ENCODE measurements at places on chromosomes 6 and 20.

DNA sequence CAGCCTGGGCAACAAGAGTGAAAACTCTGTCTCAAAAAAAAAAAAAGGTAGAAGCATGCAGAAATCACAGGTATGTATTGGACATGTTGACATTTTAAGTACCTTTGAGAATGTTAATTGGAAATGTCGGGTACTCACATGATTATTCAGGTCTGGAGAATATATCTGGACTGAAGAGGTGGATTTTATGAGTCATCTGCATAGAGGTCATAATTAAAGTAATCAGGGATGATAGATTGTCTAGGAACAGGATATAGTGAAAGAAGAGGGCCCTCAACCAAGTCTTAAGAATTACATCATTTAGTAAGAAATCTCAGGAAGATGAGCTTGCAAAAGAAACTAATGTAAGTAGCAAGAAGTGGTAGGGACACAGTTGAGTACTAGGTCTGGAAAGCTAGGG is 212.5 kb downstream of the UTRN start:
- no peak for DNase-seq

- DNase-seq = no peak
Observed at GRCh38 chr20:53735536-53736050, 142.0 kb upstream of the ZNF217 start.

DNA sequence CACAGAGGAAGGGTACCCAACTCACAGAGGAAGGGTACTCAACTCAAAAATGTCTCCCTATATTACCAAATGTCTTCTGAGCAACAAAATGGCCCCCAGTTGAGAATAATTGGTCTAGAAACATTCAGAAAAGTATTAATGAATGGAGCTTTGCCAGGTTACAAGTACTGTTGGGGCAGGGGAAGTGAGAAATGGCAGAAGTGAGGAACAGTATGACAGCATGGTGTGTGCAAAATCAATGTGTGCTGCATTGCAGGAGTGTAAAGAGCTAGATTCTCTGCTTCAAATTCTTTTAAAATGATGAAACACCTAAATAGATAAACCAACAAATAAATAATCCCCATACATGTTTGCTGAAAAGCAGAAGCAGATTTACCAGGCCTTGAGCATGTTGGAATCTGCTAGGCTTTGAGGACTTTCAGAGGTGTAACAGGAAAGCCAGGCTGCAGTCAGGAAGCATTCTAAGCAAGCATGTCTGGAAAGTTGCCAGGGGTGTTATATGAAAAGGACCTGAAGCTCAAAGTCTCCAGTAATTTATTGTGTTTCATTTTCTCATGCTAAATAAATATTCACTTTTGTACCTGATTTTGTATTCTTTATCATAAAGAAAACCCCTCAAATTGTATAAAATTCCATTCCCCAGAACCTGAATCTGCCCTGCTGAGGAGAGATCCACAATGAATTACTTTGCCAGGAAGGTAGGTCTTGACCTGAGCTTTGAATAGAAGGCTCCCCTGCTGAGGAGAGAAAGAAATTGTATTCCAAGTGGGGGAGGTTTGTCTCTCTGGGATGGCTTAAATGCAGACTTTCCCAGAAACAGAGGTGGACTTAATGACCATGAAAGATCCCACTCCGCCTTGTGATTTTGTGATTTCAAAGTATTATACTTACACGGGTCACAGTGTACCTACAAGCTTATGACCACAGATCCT is 265.0 kb upstream of the MARCKS start:
- no peak for DNase-seq

GRCh38 chr20:14643146-14643545 is 305.7 kb upstream of the FLRT3 start:
- DNase-seq = no peak

DNA sequence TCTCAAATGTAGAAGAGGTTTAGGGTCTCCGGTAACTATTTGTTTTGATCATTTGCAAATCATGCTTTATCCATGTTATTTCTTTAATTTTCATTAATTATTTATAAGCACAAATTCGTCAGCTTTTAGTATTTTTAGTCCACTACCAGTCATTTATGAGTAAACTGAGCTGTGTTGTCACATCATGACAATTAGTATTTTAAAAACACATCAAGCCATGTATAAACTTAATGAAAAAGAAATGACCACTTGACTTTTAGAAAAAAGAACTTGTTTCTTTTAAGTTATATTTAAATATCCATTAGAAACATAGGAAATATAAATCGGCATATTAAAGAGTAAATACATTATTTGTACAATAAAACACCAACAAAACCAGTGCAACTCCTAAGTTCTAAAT is 2.8 kb downstream of the NKX2-4 start:
- DNase-seq = no peak

DNA sequence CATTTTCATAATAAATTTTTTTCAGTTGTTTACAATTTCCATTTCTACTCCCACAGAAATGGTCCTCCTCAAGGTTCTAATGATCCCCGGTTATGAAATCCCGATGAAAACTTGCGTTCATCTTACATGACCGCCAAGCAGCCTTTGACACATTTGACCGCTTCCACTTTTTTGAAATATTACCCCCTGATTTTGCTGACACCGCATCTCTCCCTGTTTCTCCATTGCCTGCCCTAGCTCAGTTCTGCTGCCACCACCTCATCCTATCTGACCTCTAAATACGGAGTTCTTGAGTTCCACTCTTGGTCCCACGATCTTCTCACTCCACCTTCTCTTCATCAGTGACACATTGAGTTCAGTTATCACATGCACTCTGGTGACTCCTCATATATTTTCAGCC is 74.1 kb downstream of the SLC35B3 start:
- no peak for DNase-seq

GRCh38 chr6:75775219-75775618 is 26.2 kb downstream of the MYO6 start:
- no peak for DNase-seq

DNA sequence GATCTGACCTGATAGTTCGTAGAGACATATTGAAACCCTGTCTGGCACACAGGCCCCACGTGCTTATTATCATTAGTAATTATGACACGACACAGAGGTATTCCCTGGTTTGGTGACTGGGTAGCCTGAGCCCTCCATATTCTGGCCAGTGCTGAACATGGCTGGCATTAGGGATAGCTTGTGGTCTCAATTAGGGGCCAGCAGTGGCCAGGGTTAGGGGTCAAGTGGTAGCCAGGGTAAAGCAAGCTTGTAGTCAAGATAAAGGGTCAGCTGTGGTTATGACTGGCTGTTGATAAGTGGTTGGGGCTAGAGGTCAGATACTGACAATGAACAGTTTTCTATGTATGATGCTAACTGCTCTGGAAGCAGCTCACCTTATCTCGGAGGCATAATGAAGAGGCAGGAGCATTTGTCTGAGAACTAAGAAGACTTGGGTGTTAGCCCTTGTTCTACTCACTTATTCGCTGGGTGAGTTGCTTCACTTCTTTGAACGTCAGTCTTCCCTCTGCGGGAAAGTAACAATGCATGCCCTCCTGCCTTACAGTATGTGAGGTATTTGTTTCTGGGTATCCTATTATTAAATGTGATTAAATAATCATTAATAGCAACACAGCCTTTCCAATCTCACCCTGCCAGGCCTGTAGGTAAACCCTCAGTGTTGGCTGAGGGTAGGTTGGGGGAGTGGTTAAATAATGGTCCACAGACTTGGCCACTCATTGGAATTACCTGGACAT is 66.7 kb downstream of the VEGFA start:
- no peak for DNase-seq

DNA sequence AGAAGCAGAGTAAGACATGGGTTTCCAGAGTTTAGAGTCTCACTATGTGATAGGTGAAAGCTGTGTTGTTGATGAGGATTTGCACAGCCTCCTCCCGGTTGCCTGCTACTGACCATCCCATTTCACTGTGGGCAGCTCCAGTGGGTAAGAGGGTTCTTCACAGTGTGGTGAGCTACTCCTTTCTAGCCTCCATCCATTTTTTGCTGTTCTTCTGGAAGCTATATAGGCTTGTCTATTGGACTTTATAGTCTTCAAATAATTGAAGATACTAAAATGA is 13.4 kb downstream of the UST start:
- DNase-seq = no peak

- DNase-seq = no peak
Observed at GRCh38 chr6:28137505-28137981, 4.1 kb upstream of the ZKSCAN8 start.

- no peak for DNase-seq
Observed at GRCh38 chr6:125013938-125014660, 51.9 kb downstream of the RNF217 start.

DNA sequence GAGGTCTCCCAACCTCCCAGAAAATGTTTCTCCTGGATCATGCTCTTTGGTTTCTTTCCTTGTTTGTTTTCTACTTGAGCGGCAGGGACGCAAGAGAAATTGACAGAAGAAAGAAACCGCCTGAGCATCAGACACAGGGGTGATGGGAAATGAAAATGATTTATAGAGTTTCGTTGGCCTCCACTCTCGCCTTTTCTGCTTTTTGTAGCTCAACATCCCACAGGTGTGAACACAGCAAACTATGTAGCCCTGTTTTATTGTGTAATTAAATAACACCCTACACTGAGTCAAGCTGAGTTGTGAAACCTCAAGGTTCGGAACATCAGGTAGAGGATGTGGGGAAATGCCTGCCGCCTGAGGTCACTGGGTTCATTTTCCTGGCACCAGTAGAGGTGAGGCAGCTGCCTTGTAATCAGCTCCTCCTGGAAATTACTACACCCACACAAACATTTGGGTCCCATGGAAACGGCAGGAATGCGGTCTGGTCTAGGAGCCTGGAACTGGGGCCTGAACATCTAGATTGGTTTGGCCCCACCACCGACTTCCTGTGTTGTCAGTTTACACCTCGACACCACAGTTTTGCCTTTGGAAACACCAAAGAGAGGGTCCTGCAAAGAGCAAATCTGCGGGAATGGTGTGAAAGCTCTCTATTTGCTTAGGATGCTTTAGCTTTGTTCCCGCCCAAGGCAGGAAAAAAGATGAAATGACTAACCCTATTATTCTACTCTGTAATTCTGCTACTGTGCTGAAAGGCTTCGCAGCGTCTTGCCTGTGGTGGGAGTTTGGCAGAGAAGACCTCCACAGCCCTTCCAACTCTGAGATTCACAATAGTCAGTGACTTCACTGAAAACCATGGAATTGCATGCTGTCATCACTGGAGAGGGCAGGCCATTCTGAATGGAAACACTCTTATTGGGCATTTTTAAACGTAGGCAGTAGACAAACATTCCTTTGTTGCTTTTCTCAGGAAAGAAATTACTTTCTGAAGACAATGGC is 53.0 kb downstream of the ADAT2 start:
- DNase-seq = no peak

- DNase-seq = no peak
Observed at GRCh38 chr6:38566295-38567030, 73.3 kb downstream of the BTBD9 start.

- no peak for DNase-seq
Observed at GRCh38 chr6:129251669-129252376, 368.9 kb downstream of the LAMA2 start.

DNA sequence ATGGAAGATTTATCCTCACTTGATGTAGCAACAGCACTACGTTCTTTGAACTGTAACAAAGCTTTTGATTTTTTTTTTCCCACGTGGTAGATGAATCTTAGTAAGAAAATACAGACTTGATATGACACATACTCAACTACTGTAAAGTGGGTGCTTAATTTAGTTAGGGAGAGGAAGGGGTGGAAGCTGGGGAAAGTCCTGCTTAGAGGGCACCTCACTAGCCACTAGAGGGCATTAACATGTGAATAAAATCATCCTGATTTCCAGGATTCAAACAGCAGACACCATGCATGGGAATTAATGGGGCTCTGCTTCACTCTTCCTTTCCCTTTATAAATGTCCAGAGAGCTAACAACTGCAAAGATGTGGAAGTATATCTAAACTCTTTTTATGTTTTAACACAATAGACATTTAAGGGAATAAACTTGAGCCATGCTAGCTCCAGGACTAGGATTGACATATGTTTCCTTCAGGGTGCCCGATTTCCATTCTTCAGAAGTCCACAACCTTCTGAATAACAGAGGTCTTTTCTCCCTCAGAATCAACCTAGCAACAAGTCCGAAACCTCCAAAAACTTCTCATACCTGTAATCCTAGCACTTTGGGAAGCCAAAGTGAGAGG is 250.1 kb downstream of the ATXN1 start:
- DNase-seq = no peak

- DNase-seq = no peak
Observed at GRCh38 chr6:26420688-26421171, 18.7 kb downstream of the BTN3A1 start.

Data from NCI-H1436 treated with DMSO at 0.1 percent for 48 hours (cell line).